T-helper 9 cell (primary cell): ENCODE measurements at places on chromosomes 5 and 9.
A peak's percentile ranks its signal among the peaks of the same experiment; 100 is the strongest.

GRCh38 chr9:126604059-126605055 is 9.4 kb upstream of the LMX1B start:
- no peak for DNase-seq

DNA sequence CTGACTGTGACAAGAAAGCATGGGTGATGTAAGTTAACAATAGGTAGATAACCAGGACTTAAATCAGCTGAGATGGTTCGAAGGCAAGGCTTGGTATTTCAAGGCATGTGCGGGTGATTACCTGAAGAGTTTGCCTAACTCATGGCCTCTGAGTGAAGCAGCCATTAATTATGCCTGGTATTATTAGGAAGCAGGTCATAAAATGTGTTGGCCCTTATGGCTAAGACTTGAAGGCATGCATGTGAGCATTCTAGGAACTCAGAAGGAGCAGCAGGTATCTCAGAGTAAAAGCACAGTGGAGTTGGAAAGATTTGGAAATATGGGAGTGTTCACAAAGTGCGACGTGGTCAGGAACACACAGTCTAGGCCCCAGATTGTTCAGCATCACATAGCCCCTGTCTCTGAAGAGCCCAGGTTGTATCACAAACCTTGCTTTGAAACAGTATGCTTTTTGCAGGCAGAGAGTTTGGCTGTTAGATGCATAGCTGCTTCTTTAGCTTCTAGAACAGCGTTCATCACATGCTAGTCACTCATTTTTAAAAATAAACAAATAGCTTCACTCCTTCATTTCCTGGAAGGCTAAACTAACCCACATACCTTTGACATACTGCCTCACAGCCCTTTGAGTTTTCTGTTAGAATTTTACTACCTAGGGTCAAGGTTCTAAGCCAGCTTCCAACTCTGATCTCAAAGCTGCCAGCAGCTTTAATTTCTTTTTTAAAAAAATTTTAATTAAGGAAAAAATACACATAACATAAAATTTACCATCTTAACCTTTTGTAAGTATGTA is 2.1 kb downstream of the HEXB start:
- no peak for DNase-seq

- DNase-seq = no peak
Observed at GRCh38 chr5:170010595-170010994, 30.3 kb upstream of the INSYN2B start.

- DNase-seq = no peak
Observed at GRCh38 chr5:40791715-40792139, 6.4 kb downstream of the PRKAA1 start.

GRCh38 chr9:16335788-16336580 is 534.5 kb downstream of the BNC2 start:
- DNase-seq = no peak

- no peak for DNase-seq
Observed at GRCh38 chr9:9893837-9894236, 719.0 kb downstream of the PTPRD start.

GRCh38 chr5:93044859-93045666 is 536.0 kb downstream of the NR2F1-AS1 start:
- no peak for DNase-seq

- DNase-seq = no peak
Observed at GRCh38 chr5:38892363-38892762, 46.6 kb downstream of the OSMR start.

DNA sequence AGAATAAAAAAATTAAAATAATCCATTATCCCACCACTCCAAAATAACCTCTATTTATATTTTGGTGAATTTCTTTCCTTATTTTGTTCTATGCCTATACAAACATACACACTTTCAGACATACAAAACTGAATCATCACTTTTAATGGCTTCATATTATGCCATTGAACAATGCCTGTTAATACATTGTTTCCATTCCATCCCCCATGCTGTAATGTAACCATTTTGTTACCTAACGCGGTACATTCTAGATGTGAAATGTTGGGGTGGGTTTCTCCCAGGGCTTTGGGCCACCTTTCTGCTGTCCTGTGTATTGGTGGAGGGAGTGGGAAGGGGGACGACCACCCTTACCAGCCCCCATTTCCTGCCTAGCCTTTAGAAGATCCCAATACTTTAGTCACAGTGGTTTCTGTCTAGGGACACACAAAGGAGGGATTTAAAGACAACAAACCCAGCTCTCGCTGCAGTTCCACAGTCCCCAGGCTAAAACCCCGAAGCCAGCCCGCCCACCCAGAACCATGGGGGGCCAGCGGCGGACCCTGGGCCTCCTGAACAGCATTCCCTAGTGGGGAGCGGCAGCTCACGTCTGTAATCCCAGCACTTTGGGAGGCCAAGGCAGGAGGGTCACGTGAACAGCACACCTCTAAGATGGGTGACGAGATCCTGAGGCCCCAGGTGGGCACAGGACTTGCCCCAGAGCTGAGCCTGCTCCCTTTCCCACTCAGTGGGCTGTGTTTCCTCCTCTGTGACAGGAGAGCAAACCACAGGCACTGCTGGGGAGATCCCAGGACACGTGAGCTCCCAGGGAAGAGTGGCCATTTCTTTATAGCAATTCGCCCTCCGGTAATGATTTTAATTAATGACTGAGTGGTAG is 56.9 kb upstream of the STXBP1 start:
- no peak for DNase-seq

- DNase-seq = no peak
Observed at GRCh38 chr9:108184941-108185340, 670.8 kb downstream of the ACTL7B start.

DNA sequence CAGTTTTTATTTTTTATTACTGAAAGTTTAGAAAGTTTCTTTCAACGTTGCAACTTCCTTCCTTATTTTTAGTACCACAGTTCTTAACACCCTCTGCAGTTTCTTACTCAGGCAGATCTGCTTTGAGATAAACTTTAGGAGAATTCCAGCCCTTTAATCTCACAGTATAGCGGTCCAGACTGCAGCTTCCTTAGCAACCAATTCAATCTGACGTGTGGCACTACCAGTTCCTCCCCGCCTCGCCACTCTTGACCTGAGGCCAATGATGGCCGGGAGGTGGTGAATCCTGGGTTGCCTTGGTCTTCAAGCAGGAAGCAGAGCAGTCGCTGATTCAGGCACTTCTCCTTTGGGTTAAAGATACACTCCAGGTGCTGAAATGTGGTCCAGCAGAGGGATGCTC is 334.3 kb upstream of the TRPC7 start:
- DNase-seq = no peak

DNA sequence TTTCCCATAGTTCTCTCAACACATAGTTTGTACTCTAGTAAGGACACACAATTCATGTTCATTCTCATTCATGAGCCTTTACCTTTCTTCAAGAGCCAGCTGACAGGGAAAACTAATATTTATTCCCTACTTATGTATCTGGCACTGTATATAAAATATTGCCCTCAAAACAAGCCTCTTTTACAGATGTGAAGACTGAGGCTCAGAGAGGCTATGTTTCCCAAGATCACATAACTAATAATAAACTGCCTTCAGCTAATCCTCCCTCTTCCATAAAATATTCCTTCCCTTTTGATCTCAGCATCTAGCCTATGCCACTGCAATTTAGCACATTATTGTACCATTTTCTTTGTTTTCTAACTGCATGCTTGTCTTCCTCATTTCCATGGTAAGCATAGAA is 18.2 kb downstream of the ALDOB start:
- no peak for DNase-seq

- DNase-seq = no peak
Observed at GRCh38 chr9:128917151-128917849, 3.5 kb upstream of the PHYHD1 start.

DNA sequence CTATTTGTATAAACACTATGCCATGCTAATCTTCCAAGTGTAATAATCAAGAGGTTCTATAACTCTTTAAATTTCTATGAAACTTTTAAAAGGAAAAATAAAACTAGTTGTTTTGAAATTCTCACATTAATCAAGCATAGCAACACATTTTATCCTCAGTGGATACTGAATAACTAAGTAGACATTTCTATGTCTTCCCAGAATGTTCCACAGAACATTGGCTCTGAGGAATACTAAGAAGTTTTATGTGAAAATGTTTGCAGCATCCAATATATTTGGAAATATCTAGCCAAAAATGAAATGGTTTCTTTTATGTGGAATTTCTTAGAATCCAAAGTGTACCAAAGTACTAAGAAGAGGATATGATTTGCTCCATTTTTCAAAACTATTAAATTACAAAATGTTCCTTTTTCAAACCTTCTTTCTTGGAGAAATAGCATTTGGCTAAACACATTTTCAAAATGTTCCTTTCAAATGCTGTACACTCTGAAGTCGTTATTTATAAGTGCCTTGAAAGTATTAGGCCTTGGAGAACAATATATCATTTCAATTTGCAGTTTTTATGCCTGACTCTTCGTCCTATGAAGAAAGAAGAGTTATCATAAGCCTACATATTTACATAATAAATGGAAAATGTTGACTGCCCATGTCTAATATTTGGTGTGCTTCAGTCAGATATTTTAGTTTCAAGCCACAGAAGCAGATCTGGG is 175.6 kb upstream of the COX7C start:
- no peak for DNase-seq

DNA sequence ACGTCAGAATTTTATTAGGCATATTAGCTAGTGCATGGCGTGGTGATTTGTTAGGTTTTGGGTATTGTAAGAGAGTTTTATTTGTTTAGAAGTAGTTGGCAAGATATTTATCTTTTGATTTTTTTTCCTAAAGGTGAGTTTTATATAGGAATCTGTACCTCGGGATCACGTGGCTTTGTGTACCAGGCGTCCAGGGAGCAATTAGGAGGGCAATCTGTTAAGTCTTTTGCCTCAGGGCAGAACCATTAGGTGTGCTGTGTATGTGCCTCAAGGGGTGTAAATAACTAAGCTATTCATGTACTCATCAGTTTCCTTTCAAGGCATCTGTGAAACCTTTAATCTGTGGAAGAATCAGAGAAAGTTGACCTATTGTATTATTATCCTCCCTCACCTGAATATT is 39.4 kb downstream of the ZSWIM6 start:
- no peak for DNase-seq

DNA sequence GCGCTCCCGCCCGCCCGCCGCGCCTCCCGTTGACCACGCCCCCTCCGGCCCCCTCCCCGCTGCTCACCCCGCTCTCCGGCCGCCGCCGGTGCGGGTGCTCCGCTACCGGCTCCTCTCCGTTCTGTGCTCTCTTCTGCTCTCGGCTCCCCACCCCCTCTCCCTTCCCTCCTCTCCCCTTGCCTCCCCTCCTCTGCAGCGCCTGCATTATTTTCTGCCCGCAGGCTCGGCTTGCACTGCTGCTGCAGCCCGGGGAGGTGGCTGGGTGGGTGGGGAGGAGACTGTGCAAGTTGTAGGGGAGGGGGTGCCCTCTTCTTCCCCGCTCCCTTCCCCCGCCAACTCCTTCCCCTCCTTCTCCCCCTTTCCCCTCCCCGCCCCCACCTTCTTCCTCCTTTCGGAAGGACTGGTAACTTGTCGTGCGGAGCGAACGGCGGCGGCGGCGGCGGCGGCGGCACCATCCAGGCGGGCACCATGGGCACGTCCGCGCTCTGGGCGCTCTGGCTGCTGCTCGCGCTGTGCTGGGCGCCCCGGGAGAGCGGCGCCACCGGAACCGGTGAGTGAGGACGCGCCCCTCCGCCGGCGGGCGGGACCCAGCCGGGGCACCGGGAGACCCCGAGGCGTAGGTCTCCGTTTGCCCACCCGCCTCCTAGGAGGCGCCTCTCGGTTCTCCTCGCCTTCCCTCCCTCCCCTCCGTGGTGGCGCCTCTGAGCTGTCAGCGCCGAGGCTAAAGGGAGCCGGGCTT is at the start of gene VLDLR:
VLDLR (plus strand) TSS at position 66 of the 739 bp plus-strand sequence; CDS start at position 469, 403 bp downstream.
- peak; percentile 1 for DNase-seq

DNA sequence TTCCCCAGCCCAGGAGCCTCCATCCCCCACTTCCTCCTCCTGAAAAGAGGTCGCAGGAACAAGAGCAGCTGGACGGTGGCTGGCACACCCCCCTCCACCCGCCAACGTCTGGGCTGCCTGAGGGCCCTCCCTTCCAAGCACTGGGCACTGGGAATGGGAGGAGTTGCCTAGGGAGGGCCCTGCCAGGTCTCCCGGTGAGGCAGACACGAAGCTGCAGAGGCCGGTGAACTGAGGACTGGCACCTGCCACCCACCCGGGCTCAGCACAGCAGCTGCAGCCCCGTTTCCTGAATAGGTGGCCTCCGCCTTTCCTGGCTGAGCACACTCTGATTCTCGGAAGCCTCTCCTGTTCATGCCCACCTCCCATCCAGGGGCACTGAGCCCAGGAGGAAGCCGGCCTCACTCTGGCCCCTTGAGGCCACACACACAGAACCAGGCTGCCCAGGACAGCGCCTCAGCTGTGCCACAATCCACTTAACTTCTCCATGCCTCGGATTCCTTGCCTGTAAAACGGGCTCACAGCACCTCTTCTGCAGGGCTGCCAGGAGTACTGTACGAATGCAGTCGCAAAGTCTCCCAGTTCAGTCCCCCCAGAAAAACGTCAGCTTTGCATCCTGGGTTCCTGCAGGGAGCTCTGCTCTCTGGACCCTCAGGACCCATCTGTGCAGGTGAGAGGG is 1.3 kb downstream of the NPDC1 start:
- DNase-seq = no peak

- no peak for DNase-seq
Observed at GRCh38 chr5:123928401-123928800, 416.4 kb downstream of the CSNK1G3 start.

DNA sequence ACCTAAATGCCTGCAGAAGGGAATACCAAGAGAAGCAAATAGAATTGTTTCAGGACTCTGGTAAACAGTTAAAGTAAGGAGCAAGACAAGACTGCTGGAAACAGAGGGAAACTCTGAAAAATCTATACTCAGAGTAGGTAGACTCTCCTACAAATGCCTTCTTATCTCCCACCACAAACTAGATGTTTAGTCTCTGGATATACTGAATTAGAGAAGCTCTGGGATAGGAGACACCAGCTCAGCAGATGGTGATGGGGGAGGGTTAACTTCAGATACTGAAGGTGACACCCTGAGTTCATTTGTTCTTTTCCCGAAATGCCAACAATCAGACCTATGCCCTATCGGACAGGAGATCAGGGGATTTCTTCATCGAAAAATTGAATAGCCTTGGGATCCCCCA is 54.1 kb upstream of the CHD1 start:
- DNase-seq = no peak

DNA sequence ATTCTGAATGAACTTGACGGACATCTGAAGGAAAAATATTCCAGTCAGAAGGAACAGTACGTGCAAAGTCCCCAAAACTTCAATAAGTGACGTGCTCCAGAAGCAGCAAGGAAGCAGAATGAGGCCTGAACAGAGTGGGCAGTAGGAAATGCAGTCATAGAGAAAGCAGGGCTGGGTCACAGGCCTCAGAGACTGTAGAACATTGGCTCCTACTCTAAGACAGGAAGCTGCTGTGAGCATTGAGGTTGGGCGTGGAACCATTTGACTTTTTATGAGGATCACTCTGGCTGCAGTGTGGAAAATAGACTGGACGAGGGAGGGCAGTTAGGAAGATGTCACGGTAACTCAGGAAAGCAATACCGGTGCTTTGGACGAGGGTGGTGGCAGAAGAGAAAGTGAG is 64.0 kb downstream of the DOCK8 start:
- DNase-seq = peak; percentile 12

DNA sequence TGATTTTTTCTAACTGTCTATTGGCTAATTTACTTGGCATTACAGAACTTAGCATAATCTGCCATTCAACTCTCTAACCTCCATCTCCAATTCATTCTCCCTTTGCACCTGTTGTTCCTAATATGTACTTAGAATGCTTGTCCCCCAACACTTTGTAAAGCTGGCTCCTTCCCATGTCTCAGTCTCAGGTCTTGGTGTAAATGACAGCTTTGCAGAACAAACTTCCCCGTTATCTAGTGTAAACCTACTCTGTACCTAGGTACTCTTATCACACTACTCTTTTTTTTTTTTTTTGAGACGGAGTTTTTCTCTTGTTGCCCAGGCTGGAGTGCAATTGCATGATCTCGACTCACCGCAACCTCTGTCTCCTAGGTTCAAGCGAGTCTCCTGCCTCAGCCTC is 77.2 kb upstream of the CTNNA1 start:
- no peak for DNase-seq

GRCh38 chr9:69657269-69657668 is 14.9 kb downstream of the APBA1 start:
- DNase-seq = no peak
